Right renal cortex interstitium (tissue), 3 donors: ENCODE measurements at places on chromosomes 4 and X. TPM values are rescaled to one million over a fixed set of nuclear protein-coding genes. Genes with fewer than 3 reads are reported as not detected.

- no peak for DNase-seq
Measured at GRCh38 chr4:102694791-102695190, 66.0 kb downstream of the MANBA start.

GRCh38 chr4:183984566-183984965 lies 79.5 kb downstream of the STOX2 start:
- DNase-seq: no peak

DNA sequence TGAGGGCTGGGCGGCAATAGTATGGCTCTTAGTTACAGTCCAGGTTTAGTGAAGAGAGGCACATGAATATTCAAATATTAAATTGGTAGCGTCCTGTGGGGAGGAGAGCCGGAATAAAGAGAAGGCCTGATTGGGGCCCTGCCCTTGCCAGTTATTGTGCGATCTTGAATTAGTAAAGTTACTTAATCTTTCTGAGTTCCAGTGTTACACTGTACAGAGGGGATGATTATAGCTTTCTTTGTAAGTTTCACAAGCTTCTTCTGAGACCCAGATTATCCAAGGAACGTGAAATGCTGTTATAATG lies 1.2 kb downstream of the METAP1 start:
- no peak for DNase-seq

GRCh38 chr4:87112063-87112462 lies 108.4 kb downstream of the KLHL8 start:
- DNase-seq: no peak

DNA sequence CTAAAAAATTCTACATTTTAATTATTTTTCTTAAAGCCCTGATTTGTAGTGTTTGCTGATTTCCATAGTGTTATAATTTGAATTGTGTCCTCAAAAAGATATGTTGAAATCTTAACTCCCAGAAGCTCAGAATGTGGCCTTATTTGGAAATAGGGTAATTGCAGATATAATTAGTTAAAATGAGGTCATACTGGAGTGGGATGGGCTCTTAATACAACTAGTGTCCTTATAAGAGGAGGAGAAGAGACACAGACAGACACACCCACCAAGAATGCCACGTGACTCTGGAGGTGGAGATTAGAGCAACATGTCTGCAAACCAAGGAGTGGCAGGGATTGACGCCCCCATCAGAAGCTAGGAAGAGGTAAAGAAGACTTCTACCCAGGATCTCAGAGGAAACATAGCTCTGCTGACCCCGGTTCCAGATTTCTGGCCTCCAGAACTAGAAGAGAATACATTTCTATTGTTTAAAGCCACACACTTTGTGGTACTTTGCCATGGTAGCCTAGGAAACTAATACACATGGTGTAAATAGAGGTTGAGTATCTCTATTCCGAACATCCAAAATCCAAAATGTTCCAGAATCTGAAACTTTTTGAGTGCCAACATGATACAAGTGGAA lies 70.5 kb upstream of the IRF2 start:
- no peak for DNase-seq

- DNase-seq: no peak
Measured at GRCh38 chr4:108763226-108763593, 357 bp upstream of the ETNPPL start.

Gene FREM3
- polyA plus RNA-seq: 0.19 TPM

Gene CC2D2A
- polyA plus RNA-seq: 58.9 TPM

Gene OCIAD2
- polyA plus RNA-seq: 245 TPM

Gene AFM
- 12.2 TPM for polyA plus RNA-seq

Gene DUSP9
- polyA plus RNA-seq: 37.8 TPM

Gene USP51
- polyA plus RNA-seq: 12.7 TPM
